Central memory CD4-positive, alpha-beta T cell (primary cell): ENCODE measurements at places on chromosomes 2 and 18.
A peak's percentile ranks its signal among the peaks of the same experiment; 100 is the strongest.

DNA sequence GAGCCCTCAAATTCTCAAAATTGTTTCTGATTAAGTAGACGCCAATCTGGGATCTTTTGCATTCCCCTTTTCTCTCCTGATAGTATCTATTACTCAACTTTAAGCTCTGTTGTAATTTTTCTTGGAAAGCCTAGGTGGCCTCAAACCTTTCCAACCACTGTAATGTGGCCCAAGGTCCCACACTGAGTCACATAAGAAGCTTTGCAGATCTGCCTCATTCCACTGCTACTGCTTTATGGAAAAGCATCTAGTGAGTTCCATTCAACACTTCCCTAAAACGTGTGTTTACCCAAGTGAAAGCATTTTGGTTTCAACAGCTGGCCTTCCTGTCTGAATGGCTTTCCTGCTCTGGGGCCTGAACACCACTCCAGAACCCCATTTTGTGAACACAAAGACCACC lies 493.6 kb upstream of the SPHKAP start:
- DNase-seq, result no peak

DNA sequence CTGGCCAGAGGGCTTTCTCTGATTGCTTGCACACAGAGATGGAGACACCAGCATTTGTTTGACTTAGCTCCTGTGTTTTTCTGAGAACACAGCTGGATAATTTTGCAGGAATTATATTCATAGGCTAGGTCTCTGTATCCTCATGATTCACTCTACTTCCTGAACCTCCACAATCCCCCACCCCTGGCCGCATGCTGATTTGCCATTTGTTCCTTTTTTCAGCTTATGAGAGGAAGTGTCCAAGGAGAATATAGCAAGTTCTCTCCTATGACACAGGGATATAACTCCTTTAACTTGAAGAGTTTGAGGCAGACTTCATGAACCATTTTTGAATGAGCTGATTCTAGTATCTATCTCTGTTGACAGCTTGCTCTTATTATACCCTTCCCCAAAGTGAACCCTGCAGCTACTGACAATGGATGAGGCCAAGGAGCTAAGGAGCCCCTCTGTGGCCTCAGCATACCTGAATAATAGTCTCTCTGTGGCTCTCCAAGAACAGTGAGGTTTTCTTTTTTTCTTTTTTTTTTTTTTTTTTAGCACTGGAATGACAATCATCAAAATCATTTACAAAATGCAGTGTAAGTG lies 15.4 kb downstream of the CAVIN2 start:
- no peak for DNase-seq

DNA sequence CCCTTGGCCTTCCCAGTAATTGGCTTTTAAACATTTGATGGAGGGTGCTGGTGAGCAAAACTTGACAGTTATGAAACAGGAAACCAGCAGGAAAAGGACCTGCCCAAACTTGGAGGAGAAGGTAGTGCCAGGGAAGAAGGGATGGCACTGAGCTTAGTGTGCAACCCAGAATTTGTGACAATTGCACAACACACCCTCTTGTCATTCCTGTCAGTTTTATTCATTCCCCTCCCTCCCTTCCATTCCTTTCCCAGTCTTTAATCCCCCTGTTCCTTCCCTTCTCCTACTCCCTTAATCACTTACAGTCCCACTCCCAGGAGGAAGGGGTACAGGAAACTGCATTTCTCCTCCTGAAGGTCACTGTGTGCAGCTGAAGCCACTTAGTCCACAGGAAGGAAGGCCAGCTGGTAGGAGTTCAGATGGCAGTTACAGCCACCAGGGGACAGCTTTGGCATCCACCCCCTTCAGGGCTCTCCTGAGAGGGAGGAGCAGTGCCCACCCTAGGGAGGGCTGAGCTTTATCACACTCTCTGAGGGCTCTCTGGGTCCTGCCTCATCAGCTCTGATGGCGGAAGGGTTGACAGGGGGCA lies 24.0 kb upstream of the SIGLEC15 start:
- DNase-seq, result no peak

GRCh38 chr2:236117861-236118269 lies 50.3 kb downstream of the GBX2 start:
- DNase-seq, result no peak

DNA sequence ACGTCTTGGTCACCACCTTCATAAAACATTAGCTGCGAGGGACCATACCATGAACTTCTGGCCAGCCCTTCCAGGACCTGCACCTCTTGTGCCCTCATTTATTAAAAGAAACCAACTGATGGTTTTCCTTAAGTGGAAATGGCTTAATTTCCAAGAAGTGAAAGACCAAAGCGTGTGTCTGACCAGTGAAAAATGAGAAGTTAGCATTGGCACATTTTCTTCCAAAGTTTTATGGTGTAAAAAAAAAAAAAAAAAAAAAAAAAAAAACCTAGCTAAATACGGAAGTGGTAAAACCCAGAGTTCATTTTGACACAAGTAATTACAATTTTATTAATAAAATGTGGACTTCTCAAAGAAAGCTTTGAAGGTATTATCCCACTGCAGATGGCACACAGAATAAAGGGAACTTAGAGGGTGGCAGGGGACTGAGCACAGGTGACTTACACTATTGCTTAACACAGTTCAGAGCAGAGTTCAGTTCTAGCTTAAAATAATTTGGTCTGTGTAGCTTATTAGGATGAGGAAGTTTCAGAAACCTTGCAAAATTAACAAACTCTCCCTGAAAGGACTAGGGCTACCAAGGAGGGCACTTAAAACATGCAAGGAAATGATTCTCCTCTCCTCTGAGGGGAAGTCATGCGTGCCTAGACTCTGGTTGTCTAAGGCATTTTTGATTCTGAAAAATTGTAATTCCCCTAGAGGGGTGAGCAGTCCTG lies 42.2 kb upstream of the EPG5 start:
- no peak for DNase-seq

DNA sequence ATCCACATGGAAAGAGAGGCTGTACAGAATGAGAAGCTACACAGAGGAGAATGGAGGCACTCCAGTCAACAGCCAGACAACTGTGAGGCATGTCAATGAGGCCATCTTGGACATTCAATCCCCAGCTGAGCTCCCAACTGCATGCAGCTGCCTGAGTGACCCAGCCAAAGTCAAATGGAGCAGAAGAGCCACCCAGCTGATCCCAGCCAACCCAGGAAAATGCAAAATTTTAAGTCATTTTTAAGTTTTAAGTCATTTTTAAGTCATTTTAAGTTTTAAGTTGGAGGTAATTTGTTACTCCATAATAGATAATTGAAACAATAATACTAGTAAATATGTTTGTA lies 63.6 kb downstream of the RBMS1 start:
- DNase-seq, result no peak

GRCh38 chr18:76392349-76392748 lies 102.7 kb downstream of the ZNF516 start:
- DNase-seq, result no peak

DNA sequence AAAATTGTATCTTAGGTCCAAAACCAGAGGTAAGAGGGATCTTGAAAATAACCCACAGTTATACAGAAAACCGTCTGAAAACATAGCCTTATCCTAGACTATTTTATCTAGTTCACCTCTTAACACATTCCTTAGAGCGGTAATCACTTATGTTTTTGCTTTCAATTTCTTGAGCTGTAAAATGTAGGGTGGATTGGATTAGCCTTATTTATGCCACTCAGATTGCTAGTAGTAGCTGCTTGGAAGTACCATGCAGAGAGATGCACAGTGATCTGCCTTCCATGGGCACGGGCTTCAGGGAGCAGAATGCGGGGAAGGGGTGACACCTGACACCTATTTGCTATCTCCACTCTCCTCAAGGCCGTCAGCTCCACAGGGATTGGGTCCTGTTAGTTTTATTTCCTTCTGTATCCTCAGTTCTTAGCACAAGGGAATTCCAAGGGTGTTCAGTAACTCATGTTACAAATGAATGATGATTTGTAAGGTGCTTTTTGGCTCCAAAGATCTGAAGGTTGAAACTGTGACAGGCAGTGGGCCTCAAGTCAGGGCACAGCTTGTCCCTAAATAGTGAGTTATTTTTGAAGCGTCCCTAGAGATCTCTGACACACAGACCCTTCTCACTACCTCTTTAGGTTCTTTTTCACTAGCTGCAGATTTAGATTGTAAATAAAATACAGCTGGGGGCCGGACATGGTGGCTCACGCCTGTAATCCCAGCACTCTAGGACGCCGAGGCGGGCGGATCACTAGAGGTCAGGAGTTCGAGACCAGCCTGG lies 64.0 kb upstream of the PMAIP1 start:
- DNase-seq, result no peak

DNA sequence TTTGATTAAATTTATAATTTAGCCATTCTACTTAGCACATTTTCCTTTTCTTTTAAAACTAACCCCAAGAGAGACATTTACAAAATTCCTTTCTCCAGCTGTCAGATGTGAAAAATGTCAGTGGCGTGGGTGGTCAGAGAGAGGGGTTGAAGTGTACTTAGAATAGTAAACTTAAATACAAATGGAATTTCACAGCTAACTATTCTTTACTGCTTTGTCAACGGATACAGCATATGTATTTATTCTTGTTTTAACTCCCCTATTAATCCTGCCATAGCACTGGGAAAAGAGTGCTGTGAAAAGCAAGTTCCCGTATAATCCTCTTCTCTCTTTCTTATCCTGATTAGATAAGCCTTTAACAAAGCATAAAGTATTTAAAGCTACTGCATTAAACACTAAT lies 191.4 kb upstream of the CHAC2 start:
- no peak for DNase-seq

- DNase-seq, result no peak
Observed at GRCh38 chr18:37266290-37266689, 299.3 kb downstream of the CELF4 start.

- no peak for DNase-seq
Observed at GRCh38 chr2:174775571-174775980, 11.3 kb upstream of the CHRNA1 start.

- DNase-seq, result no peak
Observed at GRCh38 chr2:27019931-27020855, 12.6 kb upstream of the TMEM214 start.

- DNase-seq, result no peak
Observed at GRCh38 chr2:64634345-64635267, 19.1 kb downstream of the SERTAD2 start.

GRCh38 chr2:65656160-65656718 lies 223.8 kb upstream of the SPRED2 start:
- DNase-seq, result no peak

DNA sequence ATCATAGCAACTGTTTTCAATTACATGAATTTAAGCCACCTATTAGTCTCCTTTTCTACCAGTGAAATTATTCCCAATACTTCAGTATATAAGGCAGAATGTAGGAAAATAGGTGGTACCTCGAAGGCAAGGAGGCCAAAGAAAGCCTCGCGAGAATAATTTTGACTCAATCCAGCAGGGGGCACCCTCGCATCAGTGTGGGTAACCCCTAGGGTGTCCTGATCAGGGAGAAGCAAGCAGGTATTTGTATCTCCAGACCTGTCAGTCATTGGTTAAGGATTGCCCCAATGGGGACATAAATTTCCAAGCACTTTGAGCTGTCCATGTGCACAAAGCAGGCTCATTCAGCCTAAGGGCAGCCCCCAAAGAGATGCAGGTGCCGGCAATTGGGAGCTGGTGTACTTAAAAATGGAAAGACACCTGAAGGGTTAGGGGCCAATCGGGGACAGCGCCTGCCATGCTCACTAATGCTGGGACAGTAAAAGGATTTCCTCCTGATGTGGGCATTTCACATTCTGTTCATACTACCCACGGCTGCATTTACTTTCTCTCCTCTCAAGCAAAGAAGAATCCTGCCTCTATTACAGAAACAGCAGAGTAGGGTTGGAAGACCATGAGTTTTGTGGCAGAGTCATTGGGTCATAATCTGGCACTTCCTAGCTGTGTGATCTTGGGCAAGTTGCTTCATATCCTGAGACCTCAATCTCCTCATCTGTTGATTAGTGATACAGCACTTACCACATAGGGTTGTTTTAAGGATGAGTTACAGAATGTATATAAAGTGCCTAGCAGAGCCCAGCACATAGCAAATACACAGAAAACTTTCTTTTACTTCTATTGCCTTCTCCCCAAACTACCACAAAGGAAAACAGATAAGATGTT lies 136.1 kb downstream of the ICOS start:
- peak; percentile 31 for DNase-seq

DNA sequence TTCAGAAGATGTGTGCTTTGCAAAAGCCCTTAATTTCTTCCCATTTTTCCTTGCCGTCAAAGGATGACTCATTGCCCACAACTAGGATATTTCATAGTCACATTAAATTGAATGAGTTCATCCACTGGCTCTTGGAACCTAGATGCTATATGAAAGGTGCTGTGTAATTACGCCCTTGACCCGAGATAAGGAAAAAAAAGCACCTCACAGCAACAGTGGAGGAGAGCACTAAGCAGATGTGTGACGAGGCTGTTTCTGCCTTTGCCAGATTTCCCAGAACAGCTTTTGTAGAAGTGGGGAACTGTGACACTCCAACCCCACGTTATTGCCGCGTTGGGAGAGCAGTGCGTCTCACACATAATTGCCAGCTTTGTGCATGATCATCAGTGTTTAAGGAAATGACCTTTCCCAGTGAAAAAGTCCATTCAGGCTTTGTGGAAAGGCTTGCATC lies 33.3 kb upstream of the TMEM87B start:
- no peak for DNase-seq

- DNase-seq, result no peak
Observed at GRCh38 chr2:236641051-236641726, 71.6 kb downstream of the ACKR3 start.

- no peak for DNase-seq
Observed at GRCh38 chr2:211454679-211455078, 898.3 kb downstream of the CPS1 start.

- DNase-seq, result no peak
Observed at GRCh38 chr2:235570256-235570655, 76.4 kb downstream of the AGAP1 start.

DNA sequence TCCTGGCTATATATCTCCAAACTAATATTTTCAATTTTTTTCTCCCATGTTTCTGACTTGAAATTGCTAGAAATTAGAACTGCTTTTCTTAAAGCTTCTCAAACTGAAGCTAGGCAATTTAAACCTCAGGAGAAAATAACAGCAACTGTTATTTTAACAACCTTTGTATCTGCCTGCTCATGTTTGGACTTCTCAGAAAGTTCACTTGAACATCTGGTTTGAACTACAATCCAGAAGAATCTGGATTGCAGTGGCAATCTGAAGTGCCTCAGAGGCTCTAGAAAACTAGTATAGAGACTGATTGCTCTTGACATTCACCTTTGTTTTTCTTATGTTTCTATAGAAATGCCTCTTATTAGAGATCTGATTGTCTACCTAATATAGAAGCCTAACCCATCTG lies 64.1 kb downstream of the STAT4 start:
- no peak for DNase-seq

DNA sequence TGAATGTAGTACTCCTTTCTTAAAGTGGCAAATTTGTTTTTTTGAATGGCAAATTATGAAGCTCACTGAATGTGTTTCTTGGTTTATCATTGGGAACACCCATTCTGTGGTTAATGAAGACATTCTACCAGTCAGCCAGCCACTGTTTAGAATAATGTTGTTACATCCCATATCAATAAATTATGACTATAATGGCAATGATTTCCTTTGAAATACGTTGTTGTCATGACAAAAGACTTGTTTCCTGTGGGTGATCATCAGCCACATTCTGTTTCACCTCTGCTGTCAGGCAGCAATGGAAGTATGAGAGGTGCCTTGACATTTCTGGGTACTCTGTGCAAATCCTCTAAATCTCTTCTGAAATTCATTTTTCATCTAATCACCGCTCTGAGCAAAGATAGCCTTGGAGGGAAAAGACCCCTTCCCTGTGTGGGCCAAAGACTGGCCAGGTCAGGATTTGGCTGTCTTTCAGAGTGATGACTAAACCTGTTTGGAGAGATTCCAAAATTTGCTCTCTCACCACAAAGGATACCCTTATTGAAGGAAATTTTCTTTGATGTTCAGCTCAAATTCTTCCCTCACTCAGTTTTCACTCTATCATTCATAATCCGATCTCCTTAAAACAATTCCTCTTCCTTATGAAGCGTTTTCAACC lies 869.2 kb downstream of the BCL11A start:
- no peak for DNase-seq
